Smooth muscle cell of the brain vasculature (primary cell): ENCODE measurements at places on chromosomes 12 and 14.

DNA sequence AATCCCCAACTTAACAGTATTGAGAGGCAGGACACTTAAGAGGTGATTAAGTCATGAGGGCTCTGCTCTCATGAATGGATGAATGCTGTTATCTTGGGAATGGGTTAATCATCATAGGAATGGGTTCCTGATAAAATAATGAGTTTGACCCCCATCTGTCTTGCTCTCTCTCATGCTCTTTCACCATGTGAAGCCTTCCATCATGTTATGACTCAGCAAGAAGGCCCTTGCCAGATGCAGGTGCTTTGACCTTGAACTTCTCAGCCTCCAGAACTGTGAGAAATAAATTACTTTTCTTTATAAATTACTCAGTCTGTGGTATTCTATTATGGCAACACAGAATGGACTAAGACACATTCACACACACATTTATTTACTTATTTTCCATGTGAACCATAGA is 89.0 kb upstream of the PPM1H start:
- DNase-seq: no peak

DNA sequence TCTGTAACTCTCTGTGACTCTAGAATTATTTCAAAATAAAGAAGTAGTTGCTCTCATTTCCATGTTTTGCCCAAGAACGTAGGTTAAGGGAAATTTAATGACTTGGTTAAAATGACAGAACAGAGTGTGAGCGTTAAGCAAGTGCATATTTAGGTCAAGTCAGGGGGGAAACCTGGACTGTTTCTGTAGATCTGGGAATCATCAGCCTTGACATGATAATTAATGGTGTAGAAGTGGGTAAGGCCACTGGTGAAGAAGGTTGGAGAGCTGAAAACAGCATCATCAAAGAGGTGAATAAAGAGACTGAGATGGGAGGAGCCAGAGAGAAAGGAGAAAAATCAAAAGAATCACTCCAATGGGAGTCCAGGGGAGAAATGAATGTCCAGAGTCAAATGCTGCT is 49.4 kb upstream of the STK38L start:
- no peak for DNase-seq

DNA sequence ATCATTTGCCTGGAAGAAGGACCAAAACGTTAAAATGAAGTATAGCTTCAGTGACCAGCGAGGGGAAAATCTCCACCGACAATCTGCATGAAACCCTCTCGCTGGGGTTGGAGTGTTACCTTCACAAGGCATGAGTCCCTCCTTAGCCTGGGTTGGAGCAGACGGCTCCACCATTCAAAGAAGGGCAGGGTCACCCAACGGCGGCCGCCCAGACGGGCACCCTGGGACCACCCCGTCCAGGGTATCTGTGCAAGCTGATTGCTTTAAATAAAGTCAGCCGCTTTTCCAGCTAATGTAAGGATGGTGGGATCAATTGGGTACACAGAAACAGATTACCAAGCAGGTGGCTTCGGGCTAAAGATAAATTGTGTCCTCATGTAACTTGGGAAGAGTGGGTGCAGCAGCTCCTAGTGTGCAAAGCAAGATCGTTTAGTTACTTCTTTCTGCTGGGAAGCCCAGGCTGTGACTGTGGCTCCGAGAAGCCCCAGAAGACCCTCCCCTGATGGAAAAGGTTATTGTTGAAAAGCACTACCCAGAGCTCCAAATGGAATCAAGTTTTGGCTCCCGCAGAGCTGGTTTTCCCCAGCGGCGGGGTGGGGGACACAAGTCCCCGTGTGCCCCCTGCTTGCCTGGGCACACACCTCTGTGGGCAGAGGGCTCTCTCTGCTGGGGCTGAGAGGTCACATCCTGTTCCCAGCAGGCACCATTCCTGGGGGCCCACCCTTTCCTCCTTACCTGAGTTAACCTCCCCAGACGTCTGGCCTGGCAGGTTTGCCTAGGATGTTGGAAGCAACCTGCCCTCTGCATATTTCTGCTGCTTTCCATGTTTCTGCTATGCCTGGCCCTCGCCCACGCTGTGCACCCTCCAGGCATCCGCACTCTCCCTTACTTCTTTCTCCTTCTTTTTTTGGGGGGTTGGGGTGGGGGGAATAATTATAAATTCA is 318.6 kb upstream of the DIO3 start:
- no peak for DNase-seq

GRCh38 chr12:121709478-121709961 is 3.0 kb upstream of the TMEM120B start:
- no peak for DNase-seq

GRCh38 chr14:61296719-61297502 is 15.8 kb upstream of the TMEM30B start:
- no peak for DNase-seq

DNA sequence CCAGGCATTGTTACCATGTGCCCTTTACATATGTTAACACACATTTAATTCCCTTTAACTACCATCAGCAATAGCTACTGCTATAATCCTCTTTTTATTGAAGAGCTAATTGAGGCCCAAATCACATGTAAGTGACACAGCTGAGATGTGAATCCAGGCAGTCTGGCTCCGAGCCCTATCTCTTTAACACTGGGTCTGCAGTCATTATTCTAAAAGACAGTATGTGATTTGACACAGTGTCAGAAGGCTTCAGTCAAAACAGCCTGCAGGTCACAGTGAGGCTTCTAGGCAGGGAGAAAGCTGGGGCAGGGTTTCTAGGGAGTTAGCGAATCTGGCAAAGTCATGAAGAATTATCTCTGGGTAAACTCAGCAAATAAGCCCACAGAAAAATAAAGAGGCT is 148.2 kb downstream of the KIF21A start:
- DNase-seq: no peak

DNA sequence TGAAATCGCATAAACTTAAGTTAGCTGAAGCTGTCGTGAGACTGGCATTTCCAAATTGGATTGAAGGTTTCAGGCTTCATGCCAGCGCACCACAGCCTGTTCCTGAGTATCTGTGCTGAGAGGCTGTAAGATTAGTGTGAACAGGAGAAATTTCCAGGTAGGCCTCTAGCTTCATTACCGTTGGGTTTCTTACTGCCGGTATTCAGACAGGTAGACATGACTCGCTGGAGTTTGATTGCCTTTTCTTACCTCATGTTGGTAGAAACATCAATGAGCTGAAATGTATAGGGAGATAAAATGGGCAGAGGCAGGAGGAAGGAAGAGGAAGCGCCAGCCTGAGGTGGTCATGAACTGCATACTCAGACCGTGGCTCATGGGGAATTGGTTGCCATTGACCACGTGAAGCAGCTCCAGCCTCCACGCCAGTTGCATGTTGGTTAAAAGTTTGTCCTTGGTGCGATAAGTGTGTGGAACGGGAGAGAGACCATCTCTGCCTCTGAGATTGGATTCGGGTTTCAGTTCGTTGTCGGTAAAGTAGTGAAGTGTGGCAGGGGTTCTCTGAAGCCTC is 42.3 kb upstream of the MMP17 start:
- DNase-seq: no peak

- no peak for DNase-seq
Measured at GRCh38 chr12:89470741-89471509, 53.7 kb downstream of the GALNT4 start.

- no peak for DNase-seq
Measured at GRCh38 chr14:44396226-44396625, 110.9 kb downstream of the FSCB start.

DNA sequence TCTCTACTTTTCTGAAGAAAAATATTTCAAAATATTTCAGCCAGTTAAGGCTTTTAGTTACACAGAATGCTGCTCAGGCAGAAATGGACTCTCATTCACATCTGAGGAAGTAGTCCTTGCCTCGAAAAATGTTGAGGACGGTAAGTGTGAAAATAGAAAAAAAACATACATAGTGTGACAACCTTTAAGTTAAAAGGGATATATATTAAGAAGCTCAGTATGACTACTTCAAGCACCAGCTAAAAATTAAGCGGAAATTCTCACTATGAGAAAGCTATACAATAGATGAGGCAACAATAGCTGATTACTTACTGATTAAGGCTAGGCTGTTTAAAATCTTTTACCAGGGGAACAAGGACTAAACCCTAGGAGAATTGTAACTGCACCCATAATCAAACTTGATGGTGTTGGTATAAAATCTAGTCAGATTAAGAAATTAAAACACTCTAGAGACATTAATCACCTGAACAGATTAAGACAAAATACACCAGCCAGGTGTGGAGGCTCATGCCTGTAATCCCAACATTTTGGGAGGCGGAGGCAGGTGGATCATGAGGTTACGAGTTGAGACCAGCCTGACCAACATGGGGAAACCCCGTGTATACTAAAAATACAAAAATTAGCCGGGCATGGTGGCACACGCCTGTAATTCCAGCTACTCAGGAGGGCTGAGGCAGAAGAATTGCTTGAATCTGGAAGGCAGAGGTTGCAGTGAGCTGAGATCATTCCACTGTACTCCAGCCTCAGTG is 53.9 kb downstream of the HNRNPC start:
- no peak for DNase-seq

DNA sequence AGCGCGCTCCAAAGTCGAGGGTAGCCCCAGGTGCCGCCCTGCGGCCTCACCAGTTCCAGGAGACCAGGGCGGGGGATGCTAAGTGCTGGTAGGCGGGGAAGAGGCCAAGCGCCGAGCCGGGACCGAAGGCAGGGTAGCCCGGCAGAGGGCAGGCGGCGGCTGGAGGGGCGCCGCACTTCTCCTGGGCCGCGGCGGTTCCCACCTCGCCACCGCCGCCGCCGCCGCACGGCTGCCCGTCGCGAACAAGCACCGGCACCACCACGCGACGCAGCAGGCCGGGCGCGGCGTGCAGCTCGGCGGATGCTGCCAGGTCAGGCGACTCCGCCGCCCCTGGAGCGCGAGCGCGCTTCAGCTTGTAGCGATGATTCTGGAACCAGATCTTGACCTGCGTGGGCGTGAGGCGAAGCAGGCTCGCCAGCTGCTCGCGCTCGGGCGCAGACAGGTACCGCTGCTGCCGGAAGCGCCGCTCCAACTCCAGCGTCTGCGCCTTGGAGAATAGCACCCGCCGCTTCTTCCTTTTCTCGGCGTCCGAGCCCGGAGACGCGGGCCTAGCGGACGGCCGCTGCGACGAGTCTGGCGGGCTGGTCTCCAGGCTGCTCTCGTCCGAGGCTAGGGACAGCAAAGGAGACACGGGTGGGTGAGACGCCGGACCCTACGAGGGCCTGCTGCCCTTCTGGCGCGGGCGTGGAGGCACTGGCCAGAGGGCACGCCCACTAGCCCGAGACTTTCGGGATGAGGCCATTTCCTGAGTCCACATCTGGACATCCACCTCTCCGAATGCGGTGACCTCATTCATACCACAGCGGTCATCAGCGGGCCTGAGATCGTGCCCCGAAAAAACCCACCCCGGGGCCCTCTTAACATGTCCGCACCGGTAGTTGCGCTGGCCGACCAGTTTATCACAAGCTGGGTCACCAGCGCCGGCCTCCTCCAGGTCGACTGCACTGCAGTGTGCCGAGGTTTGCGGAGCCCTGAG is 1.3 kb downstream of the NKX2-8 start:
- DNase-seq: no peak

DNA sequence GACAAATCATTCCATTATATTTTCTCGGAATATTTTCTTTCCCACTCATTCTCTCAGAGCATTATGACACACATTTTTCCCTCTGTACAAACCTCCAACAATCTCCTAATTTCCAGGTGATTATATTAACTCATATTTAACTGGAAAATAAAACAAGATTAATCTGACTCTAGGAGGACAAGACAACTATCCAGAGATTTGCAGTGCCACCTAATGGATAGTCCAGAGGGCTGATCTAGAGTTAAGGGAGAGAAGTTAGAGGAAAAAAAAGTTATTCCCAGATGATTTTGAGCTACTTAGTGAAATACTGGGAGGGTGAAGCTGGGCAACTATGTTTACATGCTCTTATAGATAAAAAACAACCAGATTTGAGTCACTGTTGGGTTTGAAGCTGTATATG is 161.7 kb downstream of the ALX1 start:
- DNase-seq: peak; percentile 18

- DNase-seq: no peak
Measured at GRCh38 chr14:44955528-44955927, 6.2 kb downstream of the KLHL28 start.

- DNase-seq: no peak
Measured at GRCh38 chr14:56903304-56903969, 93.2 kb upstream of the OTX2 start.

DNA sequence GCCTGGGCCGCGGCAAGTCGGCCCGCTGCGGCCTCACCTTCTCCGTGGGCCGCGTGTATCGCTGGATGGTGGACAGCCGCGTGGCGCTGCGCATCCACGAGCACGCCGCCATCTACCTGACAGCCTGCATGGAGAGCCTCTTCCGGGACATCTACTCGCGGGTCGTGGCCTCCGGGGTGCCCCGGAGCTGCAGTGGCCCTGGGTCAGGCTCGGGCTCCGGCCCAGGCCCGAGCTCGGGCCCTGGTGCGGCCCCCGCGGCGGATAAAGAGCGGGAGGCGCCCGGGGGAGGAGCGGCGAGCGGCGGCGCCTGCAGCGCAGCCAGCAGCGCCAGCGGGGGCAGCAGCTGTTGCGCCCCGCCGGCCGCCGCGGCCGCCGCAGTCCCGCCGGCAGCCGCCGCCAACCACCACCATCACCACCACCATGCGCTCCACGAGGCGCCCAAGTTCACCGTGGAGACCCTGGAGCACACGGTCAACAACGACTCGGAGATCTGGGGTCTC is 226.2 kb upstream of the CRY1 start:
- no peak for DNase-seq

DNA sequence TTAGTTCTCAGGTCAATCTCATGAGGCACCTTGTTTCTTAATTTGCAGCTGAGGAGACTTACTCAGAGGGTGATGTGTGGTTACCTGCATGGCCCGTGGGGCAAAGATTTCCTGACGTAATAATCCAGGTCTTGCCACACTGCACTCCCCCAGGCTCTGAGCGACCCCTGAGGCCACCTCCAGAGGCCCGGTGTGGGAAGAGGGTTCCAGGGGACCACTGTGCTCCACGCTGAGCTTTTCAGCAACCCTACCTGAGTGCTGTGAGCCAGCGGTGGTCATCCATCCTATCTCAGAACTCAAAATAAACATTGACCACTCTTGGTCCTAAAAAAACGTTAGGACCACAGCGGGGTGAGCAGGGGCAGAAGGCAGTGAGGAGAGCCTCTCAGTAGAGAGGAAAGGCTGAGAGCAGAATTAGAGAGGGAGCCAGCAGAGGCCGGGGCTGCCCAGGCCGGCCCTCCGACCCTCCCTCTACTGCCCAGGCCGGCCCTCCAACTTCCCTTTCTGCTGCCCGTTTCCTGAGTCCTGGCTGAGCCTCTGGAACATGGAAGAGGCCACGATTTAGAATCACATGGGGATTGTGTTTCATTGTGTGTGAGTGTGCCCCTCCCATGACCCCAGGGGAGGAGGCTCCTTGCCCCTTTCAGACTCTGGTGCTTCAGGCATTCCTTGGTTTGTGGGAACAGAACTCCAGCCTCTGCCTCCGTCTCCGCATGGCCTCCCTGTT is 188.2 kb upstream of the DIO3 start:
- DNase-seq: no peak

GRCh38 chr14:88326352-88327103 is 3.5 kb upstream of the KCNK10 start:
- no peak for DNase-seq

DNA sequence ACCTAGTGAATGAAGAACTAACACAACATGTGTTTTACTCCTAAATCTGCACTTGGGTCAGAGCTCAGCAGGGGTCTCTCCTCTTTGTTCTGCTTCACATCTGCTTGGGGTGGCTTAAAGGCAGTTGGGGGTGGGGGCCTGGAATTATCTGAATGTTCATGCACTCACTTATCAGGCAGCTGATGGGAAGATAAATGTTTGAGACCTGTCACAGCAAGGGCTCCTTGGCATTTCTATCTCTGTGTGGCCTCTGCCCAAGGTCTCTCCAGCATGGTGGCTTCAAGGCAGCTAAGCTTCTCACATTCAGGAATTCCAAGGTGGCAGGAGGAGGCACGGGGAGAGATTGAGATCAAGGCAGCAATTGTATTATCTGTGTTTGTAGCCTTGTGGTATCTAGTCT is 6.4 kb upstream of the HMGA2 start:
- DNase-seq: no peak

GRCh38 chr12:106136263-106136662 is 2.5 kb downstream of the NUAK1 start:
- DNase-seq: peak; percentile 58
